Smooth muscle cell of the umbilical artery (primary cell): ENCODE measurements at places on chromosomes 7 and 10. TPM values are rescaled to one million over a fixed set of nuclear protein-coding genes. Genes with fewer than 3 reads are reported as not detected.

KDM7A gene
- 4.8 and 5.2 TPM in 2 replicates for total RNA-seq

NEUROD6 gene
- not detected in 2 replicates for total RNA-seq

PRF1 gene
- total RNA-seq: not detected in 2 replicates

WNT8B gene
- total RNA-seq: not detected in 2 replicates

HOXA4 gene
- total RNA-seq: 0.60 and 0.89 TPM in 2 replicates

SEMA3D gene
- total RNA-seq: 6.8 and 23.8 TPM in 2 replicates

PVRIG gene
- not detected in 2 replicates for total RNA-seq

VWDE gene
- 0.09 and 0.30 TPM in 2 replicates for total RNA-seq

LRRC61 gene
- 1.8 and 2.2 TPM in 2 replicates for total RNA-seq

SSC4D gene
- total RNA-seq: 0.59 and 0.65 TPM in 2 replicates
